ENCODE measurements at places on chromosomes 12 and 14.

GRCh38 chr12:121949648-121950397 lies 31.4 kb downstream of the CFAP251 start:
- DNase-seq, result no peak

DNA sequence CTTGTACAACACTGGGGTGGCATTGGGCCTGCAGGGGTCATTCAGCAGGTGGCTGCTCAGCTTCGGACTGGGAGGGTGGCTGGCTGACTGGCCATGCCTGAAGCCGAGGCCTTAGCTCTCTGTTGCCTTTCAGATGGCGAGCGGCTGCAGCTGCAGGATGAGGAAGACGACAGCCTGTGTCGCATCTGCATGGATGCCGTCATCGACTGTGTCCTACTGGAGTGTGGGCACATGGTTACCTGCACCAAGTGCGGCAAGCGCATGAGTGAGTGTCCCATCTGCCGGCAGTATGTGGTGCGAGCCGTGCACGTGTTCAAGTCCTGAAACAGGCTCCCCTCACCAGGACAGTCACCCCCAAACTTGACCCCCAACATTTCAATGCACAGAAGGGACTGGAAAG lies 23.3 kb downstream of the RNF34 start:
- DNase-seq, result no peak

GRCh38 chr12:38350342-38351174 lies 34.0 kb downstream of the ALG10B start:
- no peak for DNase-seq

DNA sequence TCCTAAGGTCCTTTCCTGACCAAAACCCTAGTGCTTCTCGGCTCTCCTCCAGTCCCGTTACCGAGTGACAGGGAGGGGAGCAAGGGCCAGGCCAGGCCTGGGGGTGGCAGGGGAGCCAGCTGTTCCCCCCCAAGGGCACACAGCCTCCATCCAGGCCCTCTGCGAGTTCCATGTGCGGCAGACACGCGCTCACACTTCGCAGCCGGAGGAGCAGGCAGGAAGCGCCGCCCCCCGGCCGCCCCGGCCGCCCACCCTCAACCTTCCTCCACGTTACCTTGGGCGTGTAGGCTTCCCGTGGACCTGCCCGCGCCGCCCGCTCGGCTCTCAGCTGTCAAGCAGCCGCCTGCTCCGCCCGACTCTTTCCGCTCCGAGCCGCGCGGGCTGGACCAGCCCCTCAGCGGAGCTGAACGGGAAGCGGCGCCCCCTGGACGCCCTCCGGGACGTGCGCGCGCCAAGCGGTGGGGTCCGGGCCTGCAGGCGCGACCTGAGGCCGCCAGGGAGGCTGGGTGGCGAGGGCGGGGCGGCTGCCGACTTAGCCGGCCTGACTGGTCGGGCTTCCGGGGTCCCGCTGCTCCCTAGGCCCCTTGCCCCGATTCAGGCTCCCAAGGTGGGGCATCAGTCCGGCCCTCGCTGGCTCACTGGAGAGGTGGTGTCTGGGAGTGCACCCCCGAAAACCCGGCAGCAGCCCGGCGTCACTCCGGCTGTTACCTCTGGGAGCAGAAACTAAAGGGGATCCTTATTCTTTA lies at the start of gene CRACR2A:
Gene CRACR2A, minus strand, starts transcription at position 369 of the 746 bp plus-strand sequence. CDS start 56,110 bp downstream, outside the sequence.
- DNase-seq, result peak; percentile 78
